ENCODE measurements at places on chromosomes 1 and 21.

DNA sequence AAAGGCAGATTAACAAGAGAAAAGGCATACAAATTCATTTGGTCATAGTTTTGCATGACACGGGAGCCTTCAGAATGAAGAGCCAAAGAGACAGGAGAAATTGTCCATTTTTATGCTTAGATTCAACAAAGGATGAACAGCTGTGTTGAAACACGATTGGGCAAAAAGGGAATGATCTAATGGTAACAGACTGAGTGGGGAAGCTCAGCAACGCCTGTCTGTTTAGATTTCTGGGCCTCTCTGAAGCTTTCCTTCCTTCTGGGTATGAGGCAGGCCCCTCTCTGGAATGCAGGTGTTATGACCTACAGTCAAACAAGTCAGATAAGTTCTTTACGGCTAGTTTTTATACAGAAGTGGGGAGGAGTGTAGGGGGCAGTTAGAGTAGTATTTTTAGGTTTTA lies 154.6 kb downstream of the RGS7 start:
- DNase-seq, result no peak

DNA sequence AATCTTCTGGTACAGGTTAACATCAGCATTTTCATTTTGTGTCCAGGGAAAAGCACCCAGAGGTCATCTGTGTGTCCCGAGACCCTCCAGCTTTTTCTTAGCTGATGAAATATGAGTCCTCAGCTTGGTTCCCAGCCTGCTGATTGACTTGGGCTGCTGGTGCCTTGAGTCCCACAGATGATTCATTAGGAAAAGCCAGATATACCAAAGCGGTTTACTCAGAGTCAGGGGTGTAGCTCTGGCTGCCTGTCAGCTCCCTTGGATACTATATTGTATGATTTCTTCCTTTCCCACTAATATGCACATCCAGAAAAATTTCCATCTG lies 43.7 kb upstream of the MAB21L3 start:
- DNase-seq, result no peak

DNA sequence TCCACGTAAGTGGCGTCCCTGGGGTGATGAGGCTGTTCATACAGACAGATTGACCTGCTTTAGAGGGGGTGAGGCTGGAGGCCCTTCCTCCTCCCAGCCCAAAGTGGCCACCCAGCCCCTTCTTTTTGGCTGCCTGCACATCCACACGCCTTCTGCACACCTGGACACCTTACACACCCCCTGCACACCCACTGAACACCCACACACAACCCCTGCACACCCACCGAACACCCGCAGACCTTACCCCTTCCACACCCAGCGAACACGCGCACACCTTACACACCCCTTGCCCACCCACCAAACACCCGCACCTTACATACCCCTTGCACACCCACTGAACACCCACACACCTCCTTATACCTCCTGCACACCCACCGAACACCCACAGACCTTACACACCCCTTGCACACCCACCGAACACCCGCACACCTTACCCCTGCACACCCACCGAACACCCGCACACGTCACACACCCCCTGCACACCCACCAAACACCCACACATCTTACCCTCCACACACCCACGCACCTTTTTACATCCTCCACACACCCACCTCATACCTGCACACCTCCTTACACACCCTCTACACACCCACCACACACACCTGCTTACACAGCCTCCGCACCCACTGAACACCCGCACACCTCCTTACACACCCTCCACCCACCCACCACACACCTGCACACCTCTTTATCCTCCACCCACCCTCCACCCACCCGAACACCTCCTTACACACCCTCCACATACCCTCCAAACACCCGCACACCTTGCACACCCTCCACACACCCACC lies 37.7 kb downstream of the COQ8A start:
- DNase-seq, result no peak

DNA sequence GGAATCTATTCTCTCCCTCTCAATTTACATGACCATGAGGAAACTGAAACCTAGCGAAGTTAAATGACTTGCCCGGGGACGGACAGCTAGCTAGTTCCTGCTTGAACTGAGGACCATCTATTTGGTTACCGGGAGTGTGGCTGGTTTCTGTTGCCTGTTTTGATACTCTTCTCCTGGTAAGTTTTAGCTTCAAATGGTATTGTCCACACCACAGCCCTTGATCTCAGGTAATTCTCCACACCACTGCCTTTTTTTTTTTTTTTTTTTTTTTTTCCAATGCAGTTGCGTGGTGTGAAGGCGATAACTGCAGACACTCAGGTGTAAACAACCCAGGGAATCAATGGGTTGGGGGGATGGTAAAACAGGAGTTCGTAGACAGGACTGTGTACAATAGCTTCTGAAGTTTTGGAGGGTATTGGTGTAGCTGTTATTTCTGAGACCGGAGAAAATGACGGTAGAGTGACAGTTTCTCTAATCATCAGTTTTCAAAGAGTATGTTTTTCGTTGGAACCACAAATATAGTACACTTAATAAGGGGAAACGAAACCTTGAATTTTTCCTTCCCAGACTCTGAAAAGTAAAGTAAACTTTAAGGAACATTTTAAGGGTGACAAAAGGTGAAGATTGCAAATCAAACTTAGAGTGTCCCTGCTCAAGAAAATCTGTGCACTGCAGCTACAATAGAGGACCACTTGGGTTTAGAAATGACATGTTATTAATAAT lies 125.3 kb upstream of the CACYBP start:
- DNase-seq, result no peak

Measured in activated T-cell treated with anti-CD3 and anti-CD28 coated beads for 24 hours (primary cell).